ENCODE measurements at places on chromosomes 3 and 15. TPM values are rescaled to one million over a fixed set of nuclear protein-coding genes. Genes with fewer than 3 reads are reported as not detected.

GRCh38 chr15:95429345-95429744, 901.2 kb upstream of the NR2F2 start:
- no peak for DNase-seq
- no peak overlapping the region for H3K4me3 ChIP-seq
- no peaks in the 10 kb centered on the region for H3K36me3 ChIP-seq
- H3K27ac ChIP-seq: no peak overlapping the region

DNA sequence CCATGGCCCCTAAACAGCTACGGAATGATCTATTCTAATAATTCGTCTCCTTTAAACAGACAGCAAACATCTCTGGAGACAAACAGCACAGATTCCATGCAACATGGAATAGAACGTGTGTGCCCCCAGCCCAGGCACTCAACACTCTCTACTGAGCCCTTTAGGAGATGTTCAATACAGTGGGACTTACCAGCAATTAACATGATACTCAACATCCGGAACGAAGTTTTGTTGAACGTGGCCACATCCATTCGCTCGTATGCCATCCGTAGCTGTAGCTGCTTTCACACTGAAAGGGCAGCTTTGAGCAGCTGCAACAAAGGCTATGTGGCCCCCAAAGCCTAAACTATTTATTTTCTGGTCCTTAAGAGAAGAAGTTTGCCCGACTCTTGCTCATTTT, 3.5 kb downstream of the ADAMTS17 start:
- peaks cover 15% of the 10 kb centered on the region for H3K4me1 ChIP-seq
- no peaks in the 10 kb centered on the region for H3K27me3 ChIP-seq
- H3K4me3 ChIP-seq: no peak overlapping the region
- DNase-seq: no peak

DNA sequence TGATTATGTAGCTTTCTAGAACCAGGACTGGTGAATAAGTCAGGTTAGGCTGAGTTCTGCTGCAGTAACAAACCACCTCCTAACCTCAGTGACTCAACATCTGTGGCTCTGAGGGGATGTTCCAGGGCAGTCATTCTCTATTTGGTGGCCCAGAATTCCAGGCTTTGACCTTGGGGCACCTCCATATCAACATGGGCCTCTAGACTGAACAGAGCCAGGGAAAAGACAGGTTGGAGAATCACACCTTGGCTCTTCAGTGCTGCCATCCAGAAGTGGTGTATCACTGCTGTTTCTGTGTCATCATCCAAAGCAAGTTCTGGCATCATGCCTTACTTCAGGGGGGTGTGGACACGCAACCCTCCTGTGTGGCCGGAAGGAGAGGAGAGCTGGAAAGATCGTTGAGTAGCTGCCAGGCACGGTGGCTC, 15.3 kb downstream of the ZBTB47 start:
- no peak overlapping the region for H3K4me3 ChIP-seq
- no peaks in the 10 kb centered on the region for H3K27me3 ChIP-seq
- no peaks in the 10 kb centered on the region for H3K36me3 ChIP-seq
- no peaks in the 10 kb centered on the region for H3K4me1 ChIP-seq
- no peak for DNase-seq
- no peak overlapping the region for H3K27ac ChIP-seq

DNA sequence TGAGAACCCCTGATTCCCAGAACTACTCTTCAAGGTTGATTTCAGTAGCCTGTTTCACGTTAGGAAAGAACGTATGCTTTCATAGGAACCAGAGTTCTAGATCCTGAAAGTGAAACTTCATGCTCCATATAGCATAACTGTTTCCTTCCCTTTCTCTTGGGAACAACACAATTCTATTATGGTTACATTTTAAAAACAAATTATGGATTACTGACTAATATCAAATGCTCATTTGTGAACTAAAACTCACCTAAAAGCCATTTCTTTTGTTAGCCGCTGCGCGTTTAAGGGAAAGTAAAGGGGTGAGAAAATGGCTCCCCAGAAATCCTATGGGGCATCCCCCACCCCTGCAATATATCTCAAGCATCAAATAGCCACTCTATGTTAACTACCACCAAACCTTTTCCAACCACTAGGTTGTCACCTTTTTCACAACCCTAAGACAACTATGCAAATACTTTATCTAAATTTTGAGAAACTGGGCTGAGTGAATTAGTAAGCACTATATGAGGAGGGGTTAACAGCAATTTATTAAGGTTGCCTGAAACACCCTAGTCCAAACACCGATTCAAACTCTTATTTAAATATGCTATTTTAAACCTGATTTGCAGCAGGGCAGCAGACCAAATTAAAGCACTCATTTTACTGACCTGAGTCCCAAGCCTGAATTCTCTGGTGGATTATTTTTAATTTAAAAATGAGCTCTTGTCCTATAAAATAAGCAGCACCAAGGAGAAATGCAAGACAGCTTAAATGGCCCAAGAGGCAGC, 2.4 kb downstream of the SIAH2 start:
- H3K36me3 ChIP-seq: no peaks in the 10 kb centered on the region
- no peak for DNase-seq
- H3K4me1 ChIP-seq: peaks cover 49% of the 10 kb centered on the region
- H3K27ac ChIP-seq: peak overlapping the region; percentile 98

GRCh38 chr3:124172816-124173215, 180.9 kb upstream of the ROPN1 start:
- no peak overlapping the region for H3K4me3 ChIP-seq
- DNase-seq: no peak
- H3K36me3 ChIP-seq: no peaks in the 10 kb centered on the region
- no peaks in the 10 kb centered on the region for H3K4me1 ChIP-seq

- no peaks in the 10 kb centered on the region for H3K36me3 ChIP-seq
- no peak overlapping the region for H3K27ac ChIP-seq
- no peaks in the 10 kb centered on the region for H3K27me3 ChIP-seq
These were observed 50.1 kb upstream of the CMC1 start for GRCh38 chr3:28191363-28191762.

GRCh38 chr15:76191539-76192244, 119.6 kb downstream of the ETFA start:
- no peak overlapping the region for H3K27ac ChIP-seq
- no peak overlapping the region for H3K4me3 ChIP-seq
- H3K27me3 ChIP-seq: no peaks in the 10 kb centered on the region
- H3K4me1 ChIP-seq: peaks cover 9% of the 10 kb centered on the region
- no peak for DNase-seq

DNA sequence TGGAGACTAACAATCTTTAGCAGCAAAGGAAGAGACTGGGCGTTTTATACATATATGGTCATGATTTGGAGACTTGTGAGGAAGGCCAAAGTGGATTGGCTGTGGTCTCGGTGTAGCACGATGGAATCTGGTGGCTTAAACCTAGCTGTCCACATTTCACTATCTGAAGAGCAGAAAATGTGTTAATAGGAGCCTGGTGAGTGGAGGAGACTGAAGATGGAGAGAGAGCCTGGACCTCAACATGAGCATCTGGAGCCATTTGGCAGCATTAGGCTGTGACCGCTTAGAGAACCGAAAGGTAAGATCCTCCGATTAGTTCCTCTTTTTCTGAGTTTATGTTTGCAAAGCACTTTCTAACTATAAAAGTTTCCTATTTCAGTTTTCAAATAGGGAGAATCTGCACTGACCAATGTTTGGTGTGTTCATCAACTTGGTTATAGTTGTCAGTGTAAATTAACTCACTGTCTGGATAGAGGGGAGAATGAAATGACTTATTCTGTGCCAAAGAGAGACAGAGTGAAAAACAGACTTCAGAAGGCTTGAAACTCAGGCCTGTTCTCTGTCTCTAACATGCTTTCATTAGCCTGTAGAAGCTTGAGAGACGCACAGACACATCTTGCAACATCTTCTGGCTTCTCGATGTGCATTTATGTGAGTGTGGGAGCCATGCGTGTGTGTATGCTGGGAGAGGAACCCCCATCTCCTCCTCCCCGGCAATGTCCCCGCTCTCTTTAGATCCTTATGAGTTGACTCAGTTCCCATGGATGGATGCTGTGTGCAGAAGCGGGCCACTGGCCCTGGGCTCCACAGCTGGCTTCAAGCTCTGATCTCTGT, 244.7 kb upstream of the TBL1XR1 start:
- no peaks in the 10 kb centered on the region for H3K4me1 ChIP-seq
- DNase-seq: no peak
- H3K36me3 ChIP-seq: no peaks in the 10 kb centered on the region
- no peaks in the 10 kb centered on the region for H3K27me3 ChIP-seq
- H3K4me3 ChIP-seq: no peak overlapping the region

DNA sequence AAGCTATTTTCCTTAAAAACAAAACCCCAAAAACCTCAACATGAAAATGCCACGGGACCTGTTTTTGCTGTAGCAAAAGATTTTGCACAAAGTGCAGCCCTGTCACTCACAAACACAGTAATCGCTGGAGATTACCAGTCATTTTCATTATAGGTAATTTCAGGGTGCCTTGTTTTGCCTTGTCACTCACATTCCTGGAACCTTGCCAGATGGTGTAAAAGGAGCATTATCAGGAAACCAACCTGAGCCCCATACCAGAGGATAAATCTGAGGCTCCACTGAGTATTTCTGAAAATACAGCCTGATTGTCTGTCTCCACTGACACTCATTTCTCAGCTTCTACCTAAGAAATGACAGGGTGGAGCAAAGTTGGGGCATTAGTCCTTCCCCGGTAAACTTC, 791.3 kb upstream of the LMCD1 start:
- no peaks in the 10 kb centered on the region for H3K36me3 ChIP-seq
- H3K4me1 ChIP-seq: no peaks in the 10 kb centered on the region
- no peak overlapping the region for H3K4me3 ChIP-seq

The DNAH12 gene
- total RNA-seq: 0.05 TPM
